ENCODE measurements at places on chromosomes 4 and X.

DNA sequence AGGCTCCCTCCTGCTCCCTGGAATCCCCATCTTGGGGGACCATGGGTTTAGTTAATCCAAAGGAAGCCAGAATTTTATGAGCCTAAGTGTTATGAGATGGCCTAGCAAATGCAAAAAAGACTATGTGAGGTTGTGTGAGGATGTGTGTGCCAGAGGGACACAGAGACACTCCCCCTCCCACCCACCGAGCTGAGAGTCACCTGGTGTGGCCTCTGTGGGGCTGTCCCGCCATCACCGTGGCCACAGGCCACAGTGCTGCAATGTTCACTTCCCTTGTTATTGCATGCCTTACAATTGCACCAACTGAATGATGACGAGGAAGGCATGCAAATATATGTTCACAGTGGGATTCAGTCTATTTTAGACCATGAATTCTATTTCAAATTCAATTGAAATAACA lies 601 bp upstream of the FGFBP2 start:
- no peak for DNase-seq

DNA sequence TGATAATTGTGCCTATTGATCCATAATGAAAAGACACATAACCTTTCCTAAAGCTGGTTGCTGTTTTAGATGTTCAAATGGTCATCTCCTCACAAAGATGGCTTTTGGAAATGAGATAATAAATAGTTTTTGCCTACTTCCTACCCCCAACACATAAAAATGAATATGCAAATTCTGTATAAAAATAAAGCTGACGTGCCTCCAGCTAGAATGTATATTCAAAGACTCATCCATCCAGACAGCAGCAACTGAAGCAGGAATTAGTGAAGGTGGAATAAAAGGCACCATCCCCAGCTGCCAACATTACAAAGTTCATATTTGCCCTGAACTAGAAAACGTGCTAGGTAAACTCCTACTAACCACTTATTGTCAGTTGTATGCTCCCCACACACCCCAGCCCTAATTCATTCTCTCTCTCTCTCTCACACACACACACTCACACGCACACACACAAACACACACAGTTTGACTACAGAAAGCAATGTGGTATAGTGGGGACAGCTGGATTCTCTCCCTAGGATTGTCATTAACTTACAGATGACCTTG lies 53.6 kb downstream of the PCDH19 start:
- no peak for DNase-seq

DNA sequence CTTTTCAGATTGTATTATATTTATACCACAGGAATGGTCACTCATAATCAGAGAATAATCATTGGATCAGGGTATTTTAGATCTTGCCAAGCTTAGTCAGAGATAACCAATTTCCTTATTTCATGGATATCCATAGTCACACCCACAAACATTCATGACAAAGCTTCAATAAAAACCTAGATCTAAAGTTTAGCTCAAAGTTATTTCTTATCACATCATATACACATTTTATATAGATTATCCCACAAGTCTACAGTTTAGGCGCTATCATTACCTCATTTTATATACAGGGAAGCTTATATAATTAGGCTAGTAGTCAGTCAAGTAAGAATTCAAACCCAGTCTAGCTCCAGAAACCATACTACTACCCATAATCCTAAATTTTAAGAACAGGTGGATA lies 82.3 kb downstream of the SLC10A7 start:
- no peak for DNase-seq

- DNase-seq, result no peak
These were observed 572.4 kb upstream of the GALNT7 start for GRCh38 chr4:172596206-172596605.

DNA sequence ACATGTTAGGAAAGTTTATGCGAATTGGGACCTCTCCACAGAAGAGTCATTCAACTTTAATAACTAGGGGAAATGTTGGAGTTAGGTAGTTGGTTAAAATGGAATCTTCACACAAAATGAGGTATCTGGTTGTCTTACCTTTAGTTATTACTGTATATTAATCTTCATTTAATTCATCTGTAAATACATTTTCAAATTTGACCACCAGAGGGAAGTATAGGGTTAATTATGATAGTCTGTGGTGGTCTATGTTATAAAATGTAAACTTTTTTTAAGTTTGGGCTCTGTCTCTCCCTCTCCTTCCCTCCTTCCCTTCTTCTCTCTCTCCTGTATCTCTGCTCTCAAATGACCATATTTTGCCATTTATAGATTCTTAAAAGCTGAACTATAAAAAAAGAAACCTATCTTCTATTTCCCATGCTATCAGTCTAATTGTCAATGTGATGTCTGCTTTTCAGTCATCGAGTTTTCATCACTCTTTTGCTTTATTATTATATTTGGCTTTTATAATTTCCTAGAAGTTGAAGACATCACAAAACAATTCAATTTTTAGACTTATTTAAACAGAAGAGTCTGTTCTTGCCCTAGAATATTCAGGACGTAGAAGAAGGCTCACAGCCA lies 49.8 kb downstream of the TMEM144 start:
- peak; percentile 33 for DNase-seq

DNA sequence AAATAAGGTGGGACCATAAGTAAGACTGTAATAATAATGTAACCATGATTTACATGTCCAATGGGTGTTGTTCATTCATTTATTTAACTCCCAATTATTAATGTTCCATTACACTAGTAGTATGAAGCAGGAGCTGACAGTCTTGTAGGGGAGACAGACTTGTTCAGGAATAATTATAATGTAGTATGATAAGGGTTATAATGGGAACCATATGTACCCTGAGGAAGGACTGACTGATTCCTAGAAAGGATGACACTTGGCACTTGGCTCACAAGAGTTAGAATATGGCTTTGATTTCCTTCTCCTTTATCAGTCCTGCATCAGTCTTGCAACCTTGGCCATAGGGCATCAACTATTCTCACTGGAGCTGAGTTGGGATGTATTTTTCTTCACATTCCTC lies 24.2 kb downstream of the PCDH7 start:
- no peak for DNase-seq

- DNase-seq, result no peak
These were observed 44.6 kb upstream of the GYPA start for GRCh38 chr4:144185086-144185485.

GRCh38 chr4:84051639-84052038 lies 447.5 kb downstream of the NKX6-1 start:
- no peak for DNase-seq

GRCh38 chrX:70878902-70879301 lies 29.6 kb downstream of the TEX11 start:
- no peak for DNase-seq

- DNase-seq, result no peak
These were observed 157.7 kb downstream of the CBR4 start for GRCh38 chr4:168852387-168852786.

DNA sequence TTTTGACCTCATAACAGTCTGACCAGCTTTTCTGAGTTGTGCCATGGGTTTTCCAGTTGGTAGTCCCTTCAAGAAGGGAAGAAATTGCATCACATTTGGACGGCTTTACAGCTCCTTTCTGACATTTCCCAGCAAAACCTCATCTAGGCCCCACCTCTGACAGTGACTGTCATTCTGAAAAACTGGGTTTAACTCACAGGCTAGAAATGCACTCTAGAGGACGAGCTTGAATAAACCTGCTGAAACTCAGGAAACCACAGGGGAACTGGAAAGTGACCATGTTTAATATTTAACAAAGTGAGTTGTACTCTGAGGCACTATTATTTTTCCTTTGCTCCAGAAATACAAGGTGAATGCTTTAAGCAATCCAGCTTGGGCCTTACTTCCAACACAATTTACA lies 434.3 kb upstream of the RASGEF1B start:
- no peak for DNase-seq

DNA sequence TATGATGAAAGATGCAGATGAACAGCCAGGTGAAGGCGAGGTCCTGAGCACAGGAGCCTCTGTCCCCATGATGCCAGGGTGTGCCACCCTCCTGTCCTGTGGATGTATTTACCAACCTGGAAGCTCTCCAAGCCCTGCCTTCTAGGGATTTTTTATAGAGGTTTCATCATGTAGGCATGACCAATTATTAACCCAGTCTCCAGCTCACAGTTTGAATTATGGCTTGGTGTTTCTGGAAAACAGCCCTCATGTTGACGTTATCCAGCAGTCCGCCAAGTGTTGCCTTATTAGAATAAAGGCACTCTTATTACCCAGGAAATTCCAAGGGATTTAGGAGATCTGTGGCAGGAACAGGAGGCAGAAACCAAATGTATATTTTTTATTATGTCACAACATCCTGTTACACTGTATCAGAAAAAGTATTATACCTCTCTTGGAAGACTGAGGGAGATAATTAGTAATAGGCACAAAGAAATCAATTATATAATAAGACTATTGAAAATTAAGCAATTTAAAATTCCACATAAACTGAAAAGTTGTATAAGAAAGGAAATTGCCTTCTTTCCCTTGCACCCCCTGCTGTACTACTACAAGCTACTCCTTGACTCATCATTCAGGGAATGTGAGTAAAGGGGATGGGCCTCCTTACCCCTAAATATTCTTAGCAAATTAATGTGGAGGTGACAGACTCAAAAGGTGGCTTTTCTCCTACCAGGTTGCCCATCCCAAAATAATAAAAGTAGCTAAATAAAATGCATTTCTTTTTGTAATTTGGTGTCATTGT lies 129.6 kb downstream of the ZNF330 start:
- DNase-seq, result no peak

DNA sequence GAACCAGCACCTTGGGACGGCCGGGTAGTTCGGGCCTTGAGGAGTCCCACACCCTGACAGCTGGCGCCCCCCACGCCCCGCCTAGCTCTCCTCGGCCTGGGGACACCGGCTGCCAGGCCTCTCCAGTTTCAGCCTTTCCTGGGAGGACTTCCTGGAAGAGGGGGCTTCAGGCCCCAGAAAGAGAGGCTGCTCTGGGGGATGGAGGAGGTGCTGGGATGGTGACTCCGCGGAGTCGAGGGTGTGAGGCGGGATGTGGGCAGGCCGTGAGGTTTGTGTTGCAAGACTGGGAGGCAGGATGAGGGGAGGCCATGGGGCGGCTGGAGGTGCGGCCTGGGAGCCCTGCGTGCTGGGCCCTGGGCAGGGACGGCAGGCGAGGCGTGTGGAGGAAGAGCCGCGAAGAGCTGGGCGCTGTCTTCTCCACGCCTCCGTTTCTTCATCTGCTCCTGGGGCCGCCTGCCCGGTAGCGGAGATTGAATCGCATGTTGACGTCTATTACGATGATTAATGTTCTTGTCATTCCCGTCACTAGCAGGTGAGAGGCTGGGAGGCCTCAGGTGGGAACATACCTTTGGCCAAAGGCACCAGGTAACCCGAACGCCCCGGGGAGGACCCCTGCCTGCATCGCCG lies 918 bp upstream of the FGFRL1 start:
- peak; percentile 35 for DNase-seq

- no peak for DNase-seq
These were observed 113.0 kb upstream of the AADAT start for GRCh38 chr4:170202721-170203120.

- DNase-seq, result no peak
These were observed 50.2 kb upstream of the PGRMC2 start for GRCh38 chr4:128337863-128338262.

DNA sequence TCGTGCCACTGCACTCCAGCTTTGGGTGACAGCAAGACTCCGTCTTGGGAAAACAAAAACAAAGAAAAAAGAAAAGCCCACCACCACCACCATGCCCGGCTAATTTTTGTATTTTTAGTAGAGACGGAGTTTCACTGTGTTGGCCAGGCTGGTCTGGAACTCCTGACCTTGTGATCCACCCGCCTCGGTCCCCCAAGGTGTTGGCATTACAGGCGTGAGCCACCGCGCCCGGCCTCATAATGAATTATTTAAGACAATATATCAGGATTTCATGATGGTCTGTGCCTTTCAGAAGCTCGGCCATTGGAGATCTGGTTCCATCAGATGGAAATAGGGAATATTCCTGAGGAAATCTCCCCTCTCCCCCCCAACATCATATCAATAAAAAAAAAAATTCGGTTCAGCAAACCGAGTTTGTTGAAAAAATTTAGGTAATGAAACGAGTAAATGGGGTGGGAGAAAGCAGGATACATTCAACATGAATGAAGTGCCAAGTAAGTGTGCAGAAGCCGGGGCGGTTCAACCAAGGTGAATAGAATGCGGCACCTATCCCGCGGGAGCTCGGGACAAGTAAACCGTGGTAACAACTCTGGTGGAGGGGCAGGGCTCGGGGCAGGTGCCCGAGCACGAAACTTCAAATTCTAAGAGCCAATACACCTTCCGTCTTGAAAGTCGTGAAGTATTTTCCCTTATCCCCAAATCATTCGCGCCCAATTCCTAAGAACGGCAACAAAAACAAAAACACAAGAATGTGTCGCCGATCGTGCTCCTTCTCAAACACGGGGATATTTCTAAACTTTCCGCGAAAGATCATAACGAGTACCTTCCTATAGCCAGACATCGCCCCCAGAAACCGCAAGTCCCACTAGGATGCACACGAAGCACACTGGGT lies 773 bp upstream of the TXLNG start:
- peak; percentile 28 for DNase-seq

DNA sequence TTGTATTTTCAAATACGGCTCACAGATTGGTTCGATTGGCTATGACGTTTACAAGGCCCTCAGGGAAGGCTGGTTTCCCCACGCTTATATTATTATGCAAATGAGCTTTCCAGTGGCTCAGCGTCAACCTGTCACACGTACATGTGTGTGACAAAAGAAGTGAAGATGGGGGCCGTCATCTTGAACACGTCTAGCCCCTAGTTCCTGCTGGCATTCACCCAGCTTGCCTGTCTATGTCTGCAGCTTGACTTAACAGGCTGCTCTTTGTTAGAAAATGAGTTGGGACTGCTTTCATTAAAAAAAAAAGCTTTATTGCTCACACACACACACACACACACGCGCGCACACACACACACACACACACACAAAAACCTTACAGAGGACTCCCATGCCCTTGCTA lies 283.6 kb upstream of the CTSO start:
- no peak for DNase-seq

DNA sequence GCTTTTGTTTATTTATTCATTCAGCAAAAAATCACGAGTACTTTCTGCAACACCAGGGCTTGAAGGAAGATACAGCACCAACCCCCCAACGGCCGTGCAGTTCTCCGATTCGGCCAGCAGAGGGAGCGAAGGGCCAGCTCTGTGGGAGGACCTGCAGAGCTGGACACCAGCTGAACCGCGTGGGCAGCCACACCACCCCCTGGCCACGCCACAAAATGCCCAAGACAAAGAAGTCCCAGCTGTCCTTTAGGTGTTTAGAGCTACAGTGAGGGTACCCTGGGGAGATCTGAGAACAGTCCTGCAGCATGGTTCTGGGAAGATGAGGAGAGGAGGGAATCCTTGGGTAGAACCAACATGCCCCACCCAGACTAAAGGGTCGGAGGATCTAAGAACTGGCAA lies 83.1 kb downstream of the RELL1 start:
- peak; percentile 78 for DNase-seq

- no peak for DNase-seq
These were observed 9.6 kb downstream of the IRS4 start for GRCh38 chrX:108726748-108727147.

GRCh38 chr4:67700116-67700737 lies 728 bp downstream of the UBA6 start:
- peak; percentile 52 for DNase-seq

GRCh38 chr4:77084019-77084639 lies 8.3 kb upstream of the CCNI start:
- DNase-seq, result no peak

- no peak for DNase-seq
These were observed 412.7 kb upstream of the TENM3 start for GRCh38 chr4:181830404-181831035.
